Activated CD4-positive, CD25-positive, alpha-beta regulatory T cell treated with anti-CD3 and anti-CD28 coated beads, Interleukin-2, amount 50 U/mL, for 72 hours (primary cell): ENCODE measurements at places on chromosomes 2 and 18.
A peak's percentile ranks its signal among the peaks of the same experiment; 100 is the strongest.

GRCh38 chr2:190446750-190447516 lies 38.8 kb downstream of the MFSD6 start:
- DNase-seq: no peak

GRCh38 chr18:44246001-44246400 lies 434.7 kb upstream of the SETBP1 start:
- no peak for DNase-seq

- no peak for DNase-seq
These were observed 30.4 kb downstream of the RAMP1 start for GRCh38 chr2:237889811-237890210.

GRCh38 chr18:56066524-56067213 lies 478.7 kb upstream of the TCF4 start:
- DNase-seq: no peak

- no peak for DNase-seq
These were observed 166.6 kb downstream of the RNF144A start for GRCh38 chr2:7083580-7084509.

DNA sequence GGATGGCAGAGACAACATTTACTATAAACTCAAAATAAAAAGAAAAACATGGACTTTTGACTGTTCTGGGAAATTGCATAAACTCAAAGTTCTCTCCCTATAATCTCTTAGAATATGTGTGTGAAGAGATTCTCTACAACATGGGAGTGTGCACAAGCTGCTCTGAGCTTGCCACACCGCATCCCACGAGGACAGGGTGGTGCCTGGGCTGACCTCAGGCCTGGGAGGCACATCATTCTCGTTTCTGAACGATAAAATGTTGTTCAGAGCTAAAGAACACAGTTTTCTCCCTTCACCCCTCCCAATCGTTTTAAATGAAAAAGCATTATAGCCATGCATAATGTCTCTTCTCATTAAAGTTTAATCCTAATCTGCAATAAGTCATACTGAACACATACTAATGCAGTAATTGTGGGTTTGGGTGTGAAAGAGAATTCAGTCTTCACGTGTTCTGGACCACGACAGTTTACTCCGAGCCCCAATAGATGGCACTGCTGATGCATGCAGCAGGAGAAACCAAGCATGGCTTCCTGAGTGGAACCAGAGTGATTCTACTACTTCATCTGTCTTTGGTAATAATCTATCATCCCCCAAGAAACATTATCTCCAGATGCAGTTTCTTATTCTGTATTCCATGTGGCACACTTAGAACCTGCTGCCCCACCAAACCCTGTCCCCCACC lies 46.9 kb upstream of the LAMA1 start:
- DNase-seq: no peak

- DNase-seq: no peak
These were observed 21.6 kb upstream of the VPS4B start for GRCh38 chr18:63443829-63444228.

- DNase-seq: peak; percentile 12
These were observed 33.1 kb downstream of the ADRA2B start for GRCh38 chr2:96083064-96083939.

DNA sequence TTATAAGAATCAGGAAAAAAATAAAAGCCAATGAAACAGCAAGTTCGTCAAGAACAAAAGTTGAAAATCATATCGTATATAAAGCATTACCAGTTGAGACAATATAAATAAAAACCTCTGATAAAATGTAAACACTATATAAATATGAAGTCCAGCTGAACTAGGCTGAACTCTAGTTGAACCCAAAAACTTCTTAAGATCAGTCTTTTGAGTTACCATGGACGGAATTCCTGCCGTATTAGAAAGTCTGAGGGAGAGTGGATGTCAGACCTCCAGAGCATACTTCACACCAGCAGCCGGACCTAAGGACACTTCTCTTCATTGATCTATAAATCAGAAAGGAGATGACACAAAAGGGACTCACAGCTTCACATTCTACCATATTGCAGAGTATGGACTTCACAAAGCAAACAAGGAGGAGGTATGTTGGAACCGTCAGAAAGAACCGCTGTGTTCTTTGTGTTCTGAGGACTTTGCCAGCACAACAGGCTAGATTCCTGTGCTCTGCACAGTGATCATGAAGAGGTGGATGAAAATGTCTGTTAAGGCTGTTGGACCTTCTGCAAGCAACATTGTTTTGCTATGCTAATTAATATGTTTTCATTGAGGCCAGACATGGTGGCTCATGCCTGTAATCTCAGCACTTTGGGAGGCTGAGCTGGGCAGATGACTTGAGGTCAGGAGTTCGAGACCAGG lies 67.2 kb upstream of the SP5 start:
- DNase-seq: no peak

DNA sequence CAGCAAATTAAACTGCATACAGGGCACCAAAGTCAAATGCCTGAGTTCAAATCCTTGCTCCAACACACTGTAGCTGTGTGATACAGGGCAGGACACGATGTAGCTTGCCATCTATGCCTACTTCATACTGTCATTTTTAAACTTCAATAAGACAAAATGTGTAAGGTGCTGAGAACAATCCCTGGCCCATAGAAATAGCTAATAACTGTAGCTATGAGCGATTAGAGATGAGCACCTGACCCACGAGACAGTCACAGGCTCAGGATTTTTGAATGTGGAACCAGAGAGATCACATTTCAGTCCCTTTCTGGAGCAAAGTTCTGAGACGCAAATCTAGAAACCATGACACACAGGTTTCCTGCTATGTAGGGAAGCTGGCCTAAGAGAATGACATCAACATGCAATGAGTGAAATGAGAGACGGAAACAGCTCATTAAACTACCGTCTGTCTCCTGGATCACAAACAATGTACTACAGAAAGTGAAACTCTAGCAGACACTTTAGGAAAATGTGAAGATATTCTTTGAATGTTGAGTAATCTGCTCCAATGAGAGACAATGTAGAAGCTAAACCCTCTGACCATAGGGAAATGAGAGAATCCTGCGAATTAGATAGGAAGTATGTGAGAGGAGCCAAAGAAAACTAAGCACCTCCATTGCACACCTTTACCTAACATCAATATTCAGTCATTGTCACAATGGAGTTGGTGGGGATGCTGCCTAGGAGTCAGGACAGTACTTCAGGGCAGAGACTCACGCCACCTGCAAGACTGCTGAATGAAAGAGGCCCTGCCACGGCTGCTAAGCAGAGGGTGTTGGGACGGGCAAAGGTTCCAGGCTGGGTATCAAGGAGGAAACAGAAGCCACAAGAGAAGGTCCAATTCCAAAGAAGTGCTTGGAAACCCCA lies 25.5 kb downstream of the B4GALT6 start:
- DNase-seq: no peak
